CD8-positive, alpha-beta T cell (primary cell): ENCODE measurements at places on chromosomes 3 and 15. TPM values are rescaled to one million over a fixed set of nuclear protein-coding genes. Genes with fewer than 3 reads are reported as not detected.

The TMEM108 gene
- not detected for total RNA-seq

The CAMP gene
- not detected for total RNA-seq

The CPN2 gene
- not detected for total RNA-seq

The PIERCE2 gene
- not detected for total RNA-seq

The IL17RB gene
- total RNA-seq, result not detected

The GRIP2 gene
- not detected for total RNA-seq

The SLC28A1 gene
- not detected for total RNA-seq

The ASB14 gene
- total RNA-seq, result not detected

The INTS14 gene
- total RNA-seq, result 28.6 TPM

The APEH gene
- 40.8 TPM for total RNA-seq

The EPHA3 gene
- total RNA-seq, result not detected

The NUP210 gene
- total RNA-seq, result 80.6 TPM
